ENCODE measurements at places on chromosomes 7 and 10.
A peak's percentile ranks its signal among the peaks of the same experiment; 100 is the strongest.

- peak; percentile 31 for DNase-seq
Observed at GRCh38 chr10:108358912-108359311, 1194.4 kb upstream of the SORCS1 start.

- no peak for DNase-seq
Observed at GRCh38 chr10:79381804-79382221, 34.5 kb downstream of the PPIF start.

DNA sequence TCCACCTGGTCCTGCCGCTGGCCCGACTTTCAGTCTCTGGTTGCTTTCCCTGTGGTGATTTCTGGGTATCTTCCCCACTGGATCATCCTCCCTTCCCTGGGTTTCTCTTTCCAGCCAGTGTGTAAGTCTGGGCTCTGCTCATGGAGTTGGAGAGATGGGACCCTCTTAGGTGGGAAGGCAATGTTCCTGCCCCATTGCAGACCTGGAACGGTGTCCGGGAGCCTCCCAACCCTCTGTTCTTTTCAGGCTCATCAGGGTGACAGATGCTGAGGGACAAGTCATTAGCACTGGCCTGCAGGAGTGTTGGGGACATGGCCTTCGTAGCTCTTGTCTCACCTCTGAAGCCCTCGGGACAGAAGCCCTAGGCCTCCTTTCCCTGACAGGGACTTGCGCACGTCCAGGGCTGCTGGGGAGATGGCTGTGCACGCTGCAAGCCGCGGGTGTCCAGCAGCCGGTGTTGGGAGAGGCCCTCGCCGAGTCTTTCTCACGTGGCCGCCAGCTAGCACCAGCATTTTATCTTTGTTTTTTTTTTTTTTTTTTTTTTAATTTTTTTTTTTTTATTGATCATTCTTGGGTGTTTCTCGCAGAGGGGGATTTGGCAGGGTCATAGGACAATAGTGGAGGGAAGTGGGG is 17.2 kb downstream of the ZNF783 start:
- DNase-seq, result no peak

- no peak for DNase-seq
Observed at GRCh38 chr10:49290131-49290530, 8.8 kb upstream of the C10orf71 start.

DNA sequence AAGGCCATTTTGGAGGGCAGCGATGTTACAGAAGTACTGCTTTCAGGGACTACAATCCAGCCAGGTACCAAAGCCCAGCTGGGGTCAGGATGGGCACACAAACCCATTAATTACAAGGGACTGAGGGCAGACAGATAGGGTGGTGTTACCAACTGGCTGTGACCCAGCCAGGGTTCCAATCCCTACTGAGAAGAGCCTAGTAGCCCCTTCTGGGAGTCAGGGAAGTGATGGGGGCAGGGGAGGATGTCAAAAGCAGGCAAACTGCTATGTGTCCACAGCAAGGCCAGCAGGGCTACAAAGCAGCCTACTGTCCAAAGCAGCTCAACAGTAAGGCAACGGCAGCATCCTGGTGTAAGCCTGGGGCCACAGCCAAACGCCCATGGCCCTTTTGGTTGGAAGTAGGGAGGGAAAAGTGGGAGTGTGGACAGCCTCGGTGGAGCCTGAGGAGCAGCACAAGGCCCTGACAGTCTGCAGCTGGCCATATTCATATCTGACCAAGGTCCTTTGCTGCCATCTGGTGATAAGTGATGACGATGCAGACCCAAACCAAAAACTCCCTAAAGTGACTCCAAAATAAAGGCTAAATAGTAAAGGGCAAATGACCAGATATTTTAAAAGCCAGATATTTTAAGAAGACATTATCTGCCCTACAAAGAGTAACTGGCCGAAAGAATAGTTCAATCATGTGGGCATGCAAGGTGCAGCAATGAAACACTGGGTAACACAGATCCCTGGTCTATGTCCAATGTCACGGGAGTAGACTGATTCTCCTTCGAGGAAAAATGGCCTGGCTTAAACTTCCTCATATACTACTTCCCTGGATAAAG is 56.9 kb downstream of the XPNPEP1 start:
- DNase-seq, result no peak

DNA sequence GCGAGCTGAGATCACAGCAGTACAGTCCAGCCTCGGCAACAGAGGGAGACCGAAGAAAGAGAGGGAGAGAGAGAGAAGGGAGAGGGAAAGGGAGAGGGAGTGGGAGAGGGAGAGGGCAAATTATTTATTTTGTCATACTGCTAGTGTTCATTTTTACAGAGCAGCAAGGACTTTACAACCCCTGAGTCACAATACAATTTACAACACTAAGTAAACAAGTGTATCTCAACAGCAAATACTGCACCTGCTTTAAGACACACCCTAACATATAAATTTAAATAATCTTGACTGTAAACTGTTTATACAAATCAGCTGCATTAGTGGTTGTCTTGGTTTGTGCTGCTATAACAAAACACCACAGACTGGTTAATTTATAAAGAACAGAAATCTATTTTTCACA is 27.2 kb downstream of the HTR5A start:
- DNase-seq, result no peak

DNA sequence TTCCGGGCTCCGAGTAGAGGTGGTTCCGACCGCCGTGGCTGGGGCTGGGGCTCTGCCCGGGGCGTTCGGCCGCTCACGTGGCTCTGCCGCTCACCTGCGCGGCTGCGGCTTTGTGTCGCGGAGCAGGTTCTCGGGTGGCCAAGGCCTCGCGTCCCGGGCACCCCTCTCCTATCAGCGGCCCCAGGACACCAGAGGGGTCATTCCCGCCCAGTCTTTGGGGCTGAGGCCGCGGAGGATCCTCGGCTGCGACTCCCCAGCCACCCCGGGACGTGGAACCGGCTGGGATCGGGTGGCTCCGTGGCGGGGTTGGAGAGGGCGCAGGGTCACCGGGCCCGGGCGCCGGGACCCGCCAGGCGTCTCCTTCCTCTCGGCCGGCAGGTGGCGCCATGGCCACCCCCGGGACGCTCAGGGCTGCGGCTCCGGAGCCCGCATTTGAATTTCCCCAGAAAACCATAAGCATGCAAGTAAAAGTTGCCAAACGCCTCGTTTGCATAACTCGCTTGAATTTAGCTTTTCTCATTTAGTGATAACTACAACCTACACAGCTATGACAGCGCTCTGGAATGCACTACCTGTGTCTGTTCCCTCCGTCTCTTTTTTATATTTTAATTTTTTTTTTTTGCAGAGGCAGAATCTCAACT is 1.2 kb downstream of the COL26A1 start:
- DNase-seq, result peak; percentile 73

- no peak for DNase-seq
Observed at GRCh38 chr10:91049988-91050360, 129.1 kb upstream of the ANKRD1 start.

DNA sequence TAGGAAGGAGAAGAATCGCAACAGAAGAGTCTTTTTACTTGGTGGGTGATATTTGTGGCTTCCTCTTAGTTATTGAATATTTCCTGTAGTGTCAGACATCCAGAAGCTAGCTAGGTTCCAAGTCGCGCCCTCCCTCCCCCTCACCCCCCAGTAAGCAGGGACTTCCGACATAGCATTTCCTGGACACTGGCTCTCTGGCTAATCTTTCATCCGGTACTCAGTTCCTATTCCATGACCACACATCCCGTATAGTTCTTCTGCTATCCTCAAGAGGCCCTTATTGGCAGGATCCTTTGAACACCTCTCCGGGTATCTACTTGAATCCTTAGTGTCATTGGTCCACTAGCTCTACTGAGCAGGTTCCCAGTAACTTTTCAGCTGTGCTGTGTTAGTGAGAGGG is 167.8 kb downstream of the HDAC9 start:
- peak; percentile 22 for DNase-seq

- no peak for DNase-seq
Observed at GRCh38 chr10:73117976-73118743, 7.9 kb downstream of the NUDT13 start.

- peak; percentile 88 for DNase-seq
Observed at GRCh38 chr10:8183241-8183704, 128.8 kb downstream of the GATA3 start.

DNA sequence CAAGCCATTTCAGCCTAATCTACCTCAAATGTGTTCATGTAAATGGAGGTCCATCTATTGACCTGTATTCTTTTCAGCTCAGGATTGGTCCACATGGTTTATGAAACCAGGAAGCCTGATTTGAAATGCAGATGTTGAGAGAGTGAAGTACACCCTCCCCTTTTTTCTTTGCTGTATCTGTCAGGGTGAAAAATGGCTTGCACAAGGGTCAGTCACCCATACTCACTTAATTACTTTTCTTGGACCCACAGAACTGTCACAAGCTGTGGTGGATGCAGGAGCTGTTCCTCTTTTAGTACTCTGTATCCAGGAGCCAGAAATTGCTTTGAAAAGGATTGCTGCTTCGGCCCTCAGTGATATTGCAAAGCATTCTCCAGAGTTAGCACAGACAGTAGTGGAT is 41.2 kb downstream of the SPAG6 start:
- no peak for DNase-seq

GRCh38 chr7:141362580-141363435 is 188.4 kb upstream of the AGK start:
- no peak for DNase-seq

GRCh38 chr7:27277628-27278027 is 35.0 kb downstream of the EVX1 start:
- DNase-seq, result no peak

- DNase-seq, result no peak
Observed at GRCh38 chr10:106317554-106317953, 847.0 kb downstream of the SORCS1 start.

GRCh38 chr7:57638666-57639065 is 188.7 kb downstream of the ZNF716 start:
- DNase-seq, result no peak

DNA sequence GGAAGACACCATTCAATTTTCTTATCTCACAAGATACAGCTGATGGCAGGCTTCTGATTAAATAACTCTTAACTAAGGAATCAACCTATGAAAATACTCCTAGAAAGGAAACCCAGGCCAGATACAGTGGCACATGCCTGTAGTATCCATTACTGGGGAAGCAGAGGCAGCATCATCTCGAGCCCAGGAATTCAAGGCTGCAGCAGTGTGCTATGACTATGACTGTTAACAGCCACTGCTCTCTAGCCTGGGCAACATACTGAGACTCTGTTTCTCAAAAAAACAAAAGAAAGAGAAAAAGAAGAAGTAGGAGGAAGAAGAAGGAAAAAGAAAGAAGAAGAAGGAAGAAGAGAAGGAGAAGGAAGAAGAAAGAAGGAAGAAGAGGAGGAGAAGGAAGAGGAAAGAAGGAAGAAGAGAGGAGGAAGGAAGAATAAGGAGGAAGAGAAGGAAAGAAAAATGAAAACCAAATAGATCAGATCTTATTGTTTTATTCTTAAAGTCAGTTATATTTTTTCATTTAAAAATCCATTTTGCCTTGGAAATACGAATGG is 18.0 kb downstream of the DPY19L1 start:
- no peak for DNase-seq

DNA sequence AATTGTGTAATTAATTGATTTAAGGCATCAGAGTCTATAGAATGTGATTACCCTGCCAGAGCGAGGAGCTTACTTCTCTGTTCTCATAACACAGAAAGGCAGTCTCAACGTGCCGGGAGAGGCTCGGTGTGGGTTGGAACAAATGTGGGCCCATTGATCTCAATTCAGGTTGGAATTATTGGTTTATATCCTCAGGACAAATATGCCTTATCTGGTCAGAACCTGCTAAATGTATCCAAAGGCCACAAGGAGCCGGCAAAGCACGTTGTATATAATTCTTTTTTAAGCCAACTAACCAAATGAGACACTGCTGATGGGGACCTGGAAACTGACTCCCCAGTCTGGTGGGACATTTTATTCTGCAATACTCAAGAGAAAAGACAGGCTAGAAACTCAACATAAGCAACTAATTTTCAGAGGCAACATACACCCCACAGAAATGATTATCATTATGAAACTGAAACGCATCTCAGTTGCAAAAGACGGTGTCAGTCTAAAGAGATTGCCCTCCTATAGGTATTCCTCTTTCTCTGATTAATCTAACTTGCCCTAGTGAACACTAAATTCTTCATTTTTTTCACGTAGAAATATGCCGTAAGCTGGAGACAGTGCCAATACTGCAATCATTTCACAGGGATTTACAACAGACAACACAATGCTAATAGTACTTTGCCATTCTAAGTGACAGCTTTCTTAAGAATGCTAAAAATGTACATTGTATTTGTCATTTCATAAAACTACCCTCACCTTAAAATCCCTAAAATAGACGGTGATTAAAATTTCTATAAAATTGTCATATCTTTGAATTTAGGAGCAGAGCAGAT is 9.4 kb downstream of the EBF3 start:
- no peak for DNase-seq

DNA sequence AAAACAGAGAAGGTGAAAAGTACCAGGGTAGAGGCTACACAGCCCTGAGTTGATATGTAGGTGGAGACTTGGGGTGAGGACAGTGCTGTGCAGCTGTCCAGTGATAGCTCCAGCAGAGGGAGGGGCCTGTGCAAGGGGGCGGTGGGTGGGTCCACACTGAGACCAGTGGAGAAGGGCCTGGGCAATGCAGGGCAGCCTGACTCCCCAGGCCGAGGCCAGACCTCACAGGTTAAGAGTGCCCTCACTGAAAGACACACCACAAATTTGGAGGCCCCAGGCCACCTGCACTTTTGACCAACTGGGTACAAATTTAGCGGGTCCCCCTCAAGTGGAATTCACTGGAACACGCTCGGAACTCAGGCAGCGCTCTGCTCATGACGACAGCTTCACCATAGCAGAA is 6.7 kb upstream of the RASGEF1A start:
- DNase-seq, result no peak

DNA sequence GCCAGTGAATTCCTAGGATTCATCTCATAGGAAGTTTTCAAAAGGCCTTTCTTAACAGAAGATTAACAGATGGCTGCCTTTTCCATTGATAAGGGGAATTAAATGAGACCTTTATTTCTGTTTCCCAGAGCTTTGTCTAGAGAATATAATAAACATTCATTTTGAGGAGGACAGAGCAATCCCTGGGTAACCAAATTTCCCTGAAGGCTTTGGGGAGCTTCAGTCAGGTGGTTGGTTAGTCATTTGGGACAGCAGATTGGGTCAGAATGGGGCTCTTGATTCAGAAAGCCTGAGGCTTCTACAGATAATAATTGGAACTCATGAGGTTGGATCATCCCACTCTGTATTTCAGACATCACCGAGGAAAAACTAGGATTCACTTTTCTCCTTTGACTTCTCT is 21.8 kb downstream of the MXI1 start:
- no peak for DNase-seq

- no peak for DNase-seq
Observed at GRCh38 chr7:134811765-134812164, 32.3 kb downstream of the CALD1 start.

DNA sequence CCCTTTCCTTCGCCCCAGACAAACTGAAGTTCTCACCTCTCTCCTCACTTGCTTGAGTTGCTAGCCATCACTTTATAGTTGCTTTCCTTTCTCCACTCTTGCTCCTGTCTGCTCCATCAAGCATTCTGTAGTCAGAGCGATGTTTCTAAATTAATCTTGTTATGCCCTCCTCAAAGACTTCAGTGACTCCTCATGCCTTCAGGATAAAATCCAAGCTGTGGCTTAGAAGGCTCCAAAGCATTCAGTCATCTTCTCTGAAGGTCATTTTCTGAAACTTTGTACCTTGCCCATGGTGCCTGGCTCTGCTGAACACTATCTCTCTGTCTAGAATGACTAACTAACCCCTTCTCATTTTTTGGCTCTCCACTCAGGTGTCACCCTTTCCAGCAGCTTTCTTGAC is 222.4 kb upstream of the GRB10 start:
- no peak for DNase-seq

- no peak for DNase-seq
Observed at GRCh38 chr10:113219446-113219845, 269.4 kb downstream of the TCF7L2 start.

GRCh38 chr7:11507929-11508328 is 324.1 kb downstream of the THSD7A start:
- no peak for DNase-seq

GRCh38 chr7:66768865-66769832 is 28.6 kb downstream of the RABGEF1 start:
- no peak for DNase-seq

All from inflammatory macrophage (primary cell).